ENCODE measurements at places on chromosomes 4 and X.

DNA sequence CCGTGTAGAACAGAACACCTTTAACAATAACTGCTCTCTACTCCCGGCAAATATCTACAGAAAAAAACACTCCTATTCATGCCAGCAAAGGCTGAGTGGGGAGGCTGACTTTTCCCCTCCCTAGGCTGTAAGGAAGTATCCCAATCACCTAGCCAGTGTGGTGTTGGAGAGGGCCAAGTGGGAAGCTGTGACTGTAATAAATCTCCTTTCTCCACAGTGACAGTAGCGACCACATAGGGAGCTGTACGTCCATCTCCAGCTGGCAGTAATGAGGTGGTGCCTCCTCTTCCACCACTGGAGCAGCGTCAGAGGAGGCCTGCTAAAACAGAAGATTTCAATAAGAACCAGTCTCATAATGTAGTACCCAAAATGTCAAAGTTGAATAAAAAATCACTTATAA, 47.9 kb upstream of the PLAC1 start:
- DNase-seq, result no peak

GRCh38 chr4:102586644-102587021, 85.5 kb downstream of the NFKB1 start:
- no peak for DNase-seq

DNA sequence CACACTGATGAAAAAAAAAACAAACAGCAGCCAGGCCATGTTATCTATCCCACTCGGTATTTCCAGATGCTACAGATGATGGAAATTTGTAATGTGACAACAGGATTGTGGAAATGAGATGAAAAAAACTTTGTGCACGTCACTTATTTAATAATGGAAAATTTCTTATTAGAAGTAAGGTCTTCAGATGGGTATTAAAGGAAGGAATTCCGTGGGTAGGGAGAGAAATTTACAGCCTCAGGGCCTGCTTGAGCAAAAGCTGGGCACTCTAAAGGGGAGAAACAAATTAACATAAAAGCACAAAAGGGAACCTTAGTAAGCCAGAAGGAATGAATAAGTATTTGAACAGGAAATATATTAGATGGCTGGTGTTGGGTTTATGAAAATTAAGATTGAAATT, 4.2 kb upstream of the PKD2 start:
- no peak for DNase-seq

DNA sequence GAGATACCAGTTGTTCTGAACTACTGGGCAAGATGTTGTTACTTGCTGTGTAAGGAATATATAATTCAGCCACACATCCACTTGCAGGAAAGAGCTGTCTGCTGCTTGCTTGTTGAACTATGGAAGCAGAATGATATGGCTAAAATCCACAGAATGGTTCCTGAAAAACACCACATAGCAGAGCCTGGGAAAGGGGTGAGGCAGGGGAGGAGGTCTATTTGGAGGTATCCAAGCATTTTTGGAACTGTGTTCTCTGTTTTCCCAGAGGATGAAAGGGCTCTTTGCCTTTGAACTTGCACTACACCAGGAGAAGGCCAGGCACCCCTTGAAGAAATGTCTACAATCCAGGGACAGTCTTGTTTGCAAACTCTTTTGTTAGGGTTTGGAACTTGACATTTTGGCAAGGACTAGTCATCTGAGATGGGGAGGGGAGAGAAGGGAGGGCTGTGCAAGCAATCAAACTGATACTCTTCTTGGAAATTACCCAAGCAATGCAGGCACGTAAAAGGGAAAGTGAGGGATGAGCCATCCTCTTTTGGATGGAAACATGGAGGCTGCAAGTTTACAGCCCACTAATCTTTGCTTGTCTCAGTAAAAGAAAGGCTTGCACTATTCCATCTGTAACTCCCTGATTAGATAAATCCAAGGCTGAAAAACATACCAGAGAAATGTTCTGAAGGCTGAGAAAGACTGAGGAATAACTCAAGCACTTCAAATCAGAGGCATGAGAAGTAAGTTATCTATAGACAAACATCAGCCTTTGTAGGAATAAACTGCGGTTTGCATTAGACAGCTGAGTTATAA, 141.0 kb downstream of the TSPAN5 start:
- DNase-seq, result no peak

DNA sequence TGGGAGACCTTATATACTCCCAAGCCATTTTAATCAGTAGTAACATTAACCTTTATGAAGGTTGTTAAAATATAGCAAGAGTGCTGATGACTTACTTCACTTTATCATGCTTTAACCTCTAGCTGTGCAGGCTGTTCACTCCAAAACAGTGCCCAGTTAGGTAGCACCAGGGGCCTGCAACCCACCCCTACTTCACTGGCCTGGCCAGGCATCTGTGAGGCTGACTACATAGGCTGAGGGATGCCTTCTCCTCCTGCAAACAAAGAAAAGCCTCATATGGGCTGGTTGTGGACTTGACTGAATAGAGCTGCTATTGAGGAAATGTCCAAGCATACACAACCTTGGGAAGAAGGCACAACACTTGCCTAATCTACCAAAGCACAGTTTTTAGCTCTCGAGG, 172.8 kb downstream of the SHROOM3 start:
- no peak for DNase-seq

DNA sequence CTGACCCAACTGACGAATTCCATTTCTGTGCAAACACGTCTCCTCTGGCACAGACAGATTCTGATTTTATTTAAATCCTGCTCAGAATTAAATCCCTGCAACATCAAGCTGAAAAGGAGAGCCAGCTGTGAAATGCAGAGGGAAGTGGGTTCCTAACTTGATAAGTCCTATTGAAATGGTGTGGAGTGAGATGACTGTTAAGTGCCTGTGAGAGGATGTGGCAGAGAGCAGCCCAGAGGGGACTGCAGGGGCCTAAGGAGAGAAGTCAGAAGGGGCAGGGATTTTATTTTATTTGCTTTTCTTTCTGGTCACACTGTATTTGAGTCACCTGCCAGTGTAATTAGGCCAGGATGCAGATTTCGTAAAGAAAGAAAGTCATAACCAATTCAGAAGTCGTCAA, 277.4 kb downstream of the NKX6-1 start:
- DNase-seq, result peak; percentile 19

- no peak for DNase-seq
These were observed 108.4 kb downstream of the LINC00632 start for GRCh38 chrX:140817943-140818342.

- no peak for DNase-seq
These were observed 291.9 kb upstream of the VCX3A start for GRCh38 chrX:6826856-6827255.

GRCh38 chr4:87180767-87181166, 39.7 kb downstream of the KLHL8 start:
- no peak for DNase-seq

DNA sequence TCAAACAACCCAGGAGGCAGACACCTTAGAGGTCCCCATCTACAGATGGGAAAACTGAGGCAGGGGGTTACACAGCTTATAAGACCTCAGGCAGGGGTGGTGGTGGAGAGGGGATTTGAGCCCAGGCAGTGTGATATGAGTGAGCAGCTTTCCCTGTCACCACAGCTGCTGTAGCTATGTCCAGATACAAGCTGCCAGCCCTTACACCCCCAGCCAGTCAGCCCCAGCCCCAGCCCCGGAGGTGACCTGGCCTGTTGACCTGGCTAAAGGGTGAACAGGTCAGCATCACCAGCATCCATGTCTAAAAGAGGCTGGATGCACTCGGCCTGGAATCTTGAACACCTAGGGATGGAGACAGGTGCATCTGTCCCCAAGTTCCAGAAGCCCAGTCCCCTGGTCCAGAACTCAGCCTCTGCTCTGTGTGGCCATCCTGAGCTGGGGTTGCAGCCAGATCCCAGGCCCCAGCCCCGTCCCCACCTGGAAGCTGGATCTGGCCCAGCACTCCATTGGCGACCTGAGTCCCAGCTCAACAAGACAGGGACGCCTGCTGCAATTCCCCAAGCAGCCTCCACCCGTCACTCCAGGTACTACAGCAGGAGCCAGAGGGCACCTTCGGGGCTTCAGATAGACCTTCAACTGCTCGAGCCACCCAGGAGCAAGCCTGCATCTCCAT, 89.5 kb downstream of the JAKMIP1 start:
- no peak for DNase-seq

GRCh38 chr4:167143018-167143417, 91.3 kb downstream of the SPOCK3 start:
- no peak for DNase-seq

DNA sequence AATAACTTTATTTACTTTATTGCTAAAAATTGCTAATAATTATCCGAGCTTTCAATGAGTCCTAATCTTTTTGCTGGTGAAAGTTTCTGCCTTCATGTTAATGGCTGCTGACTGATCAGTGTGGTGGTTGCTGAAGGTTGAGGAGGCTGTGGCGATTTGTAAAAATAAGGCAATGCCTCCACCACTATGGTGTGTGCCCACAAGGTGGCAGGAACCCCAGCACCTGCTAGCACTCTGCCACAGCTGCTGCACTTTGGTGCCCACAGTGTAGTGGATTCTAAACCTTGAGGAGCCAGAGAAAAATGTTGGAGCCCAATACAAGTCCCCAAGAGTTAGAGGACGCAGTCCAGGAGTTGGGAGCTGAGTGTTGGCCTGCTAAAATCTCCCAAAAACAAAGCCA, 1237.1 kb downstream of the PCDH19 start:
- no peak for DNase-seq

DNA sequence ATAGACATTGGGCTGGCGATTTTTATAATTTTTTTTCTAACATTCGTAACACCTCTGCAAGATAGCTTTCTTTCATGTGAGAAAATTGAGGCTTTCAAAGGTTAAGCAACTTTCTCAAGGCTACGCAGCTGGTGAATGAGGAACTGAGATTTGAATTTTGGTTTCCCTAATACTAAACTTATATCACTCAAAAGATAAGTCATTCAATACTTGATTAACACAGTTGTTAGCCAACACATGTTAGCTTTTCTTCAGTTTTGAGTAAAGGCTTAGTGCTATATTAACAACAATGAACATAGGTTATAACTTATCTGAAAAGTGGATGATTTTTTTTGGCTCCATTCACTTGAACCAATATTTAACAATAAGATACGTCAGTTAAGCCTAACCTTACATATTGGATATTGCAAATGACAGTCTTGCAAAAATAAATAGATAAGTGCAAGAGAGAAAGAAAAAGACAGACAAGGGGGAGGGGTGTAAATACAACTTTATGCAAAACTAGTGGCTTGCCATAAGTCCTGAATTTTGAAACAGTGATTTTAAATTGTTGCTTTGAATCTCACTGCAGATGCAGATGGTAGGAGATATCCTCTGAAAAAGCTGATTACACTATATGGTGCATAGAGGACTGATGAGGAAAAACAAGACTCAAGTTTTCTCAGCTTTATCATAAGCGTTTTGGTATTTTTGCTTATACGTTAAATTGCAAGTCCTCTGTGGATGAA, 11.1 kb upstream of the GPM6A start:
- DNase-seq, result no peak

DNA sequence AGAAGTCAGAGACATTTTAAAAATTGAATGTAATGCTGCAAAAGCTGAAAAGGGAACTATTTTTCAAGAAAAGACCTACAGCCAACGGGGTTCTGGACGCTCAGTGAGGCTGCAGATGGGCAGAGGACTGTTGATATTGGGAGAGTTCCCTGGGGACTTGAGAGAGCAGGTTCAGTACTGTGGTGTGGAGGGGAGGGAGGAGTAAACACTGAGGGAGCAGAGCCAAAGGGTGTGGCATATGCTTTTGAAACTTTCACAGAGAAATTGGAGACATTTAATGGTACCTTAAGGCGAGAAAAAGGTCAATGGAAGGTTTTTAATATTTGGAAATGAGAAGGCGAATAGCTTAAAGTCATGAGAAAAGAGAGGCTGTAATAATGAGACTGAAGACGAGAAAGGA, 62.2 kb upstream of the GPM6A start:
- no peak for DNase-seq

GRCh38 chrX:154737136-154737535, 13.7 kb downstream of the GAB3 start:
- DNase-seq, result no peak

- no peak for DNase-seq
These were observed 52.2 kb downstream of the SULT1B1 start for GRCh38 chr4:69708211-69708610.

GRCh38 chr4:93384887-93385286, 443.7 kb upstream of the ATOH1 start:
- DNase-seq, result no peak

- DNase-seq, result no peak
These were observed 39.5 kb upstream of the ZNF330 start for GRCh38 chr4:141180991-141181761.

GRCh38 chr4:159337041-159337440, 234.2 kb downstream of the RAPGEF2 start:
- no peak for DNase-seq

GRCh38 chr4:153927451-153927850, 138.6 kb upstream of the SFRP2 start:
- no peak for DNase-seq

- no peak for DNase-seq
These were observed 86.0 kb upstream of the TET2 start for GRCh38 chr4:105060628-105061027.

- DNase-seq, result no peak
These were observed 45.9 kb upstream of the PGM2 start for GRCh38 chr4:37780444-37781130.

DNA sequence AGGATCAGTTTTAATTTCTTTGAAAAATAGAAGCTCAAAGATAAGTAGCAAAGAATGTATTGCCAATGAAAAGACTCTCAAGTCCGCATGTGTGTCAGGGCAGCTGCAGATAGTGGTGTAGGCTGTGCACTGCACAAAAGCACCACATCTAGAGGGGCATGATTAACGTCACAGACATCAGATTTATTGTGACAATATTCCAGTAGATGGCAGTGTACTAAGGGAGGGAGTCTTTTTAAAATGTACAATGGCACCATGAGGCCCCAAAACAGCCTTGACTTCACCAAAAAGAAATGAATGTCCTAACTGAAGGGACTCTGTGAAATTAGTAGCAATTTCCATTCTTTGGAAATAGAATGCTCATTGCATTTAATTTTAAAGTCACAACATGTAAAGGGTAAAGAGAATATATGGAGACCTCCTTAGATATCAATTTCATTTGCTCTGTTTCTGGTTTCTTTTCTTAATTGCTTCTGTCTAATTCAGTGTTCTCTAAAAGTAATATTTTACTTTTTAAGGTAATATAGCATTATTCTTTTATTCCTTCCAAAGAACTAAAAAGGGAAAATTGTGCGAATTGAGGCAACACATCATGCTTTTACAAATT, 98.4 kb downstream of the ZNF827 start:
- DNase-seq, result no peak

GRCh38 chr4:150219841-150220240, 141.6 kb downstream of the DCLK2 start:
- no peak for DNase-seq

DNA sequence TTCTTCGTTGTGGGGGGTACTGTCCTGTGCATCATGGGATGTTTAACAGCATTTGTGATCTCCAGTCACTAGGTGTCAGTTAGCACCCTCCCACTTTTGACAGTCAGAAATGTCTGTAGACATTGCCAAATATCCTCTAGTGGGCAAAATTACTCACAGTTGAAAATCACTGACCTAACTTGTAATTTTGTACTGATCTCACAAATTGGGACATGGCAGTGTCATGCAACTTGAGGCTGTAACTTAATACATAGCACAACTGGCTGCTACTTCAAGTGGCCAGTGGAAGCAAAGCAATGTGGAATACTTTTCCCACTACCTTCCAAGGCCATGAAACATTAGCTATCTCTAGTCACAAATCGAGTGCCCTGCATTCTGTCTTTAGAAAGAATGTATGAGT, 23.2 kb upstream of the TSPAN7 start:
- no peak for DNase-seq
